Umbilical cord (tissue), 2 donors: ENCODE measurements at places on chromosomes 12 and 14.
A peak's percentile ranks its signal among the peaks of the same experiment; 100 is the strongest.

GRCh38 chr12:101749657-101750056 lies 10.4 kb upstream of the SYCP3 start:
- DNase-seq: no peak

GRCh38 chr14:69573831-69574262 lies 824 bp downstream of the CCDC177 start:
- DNase-seq: peak; percentile 36

- DNase-seq: peak; percentile 93
Observed at GRCh38 chr12:6532051-6532926, 2.0 kb upstream of the GAPDH start.

DNA sequence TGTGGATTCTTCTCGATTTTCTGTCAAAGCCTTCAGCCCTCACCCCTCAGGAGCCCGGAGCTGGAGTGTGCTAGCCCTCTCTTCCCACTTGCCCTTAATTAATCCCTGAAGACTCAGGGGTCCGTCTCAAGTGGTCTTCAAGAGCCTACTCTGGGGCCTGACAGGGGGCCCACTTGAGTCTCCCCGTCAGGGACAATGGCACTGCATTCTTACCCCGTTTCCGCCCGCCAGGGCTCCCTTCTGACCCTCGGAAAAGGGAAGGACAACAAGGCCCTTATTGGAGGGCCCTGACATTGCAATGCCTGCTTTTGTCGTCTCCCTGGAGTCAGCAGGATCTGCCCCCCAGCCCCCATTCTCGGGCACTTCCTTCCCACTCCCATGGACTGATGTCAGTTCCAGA lies 34.4 kb downstream of the TBX3 start:
- no peak for DNase-seq

- DNase-seq: peak; percentile 26
Observed at GRCh38 chr12:102169922-102170621, 27.6 kb downstream of the PMCH start.

DNA sequence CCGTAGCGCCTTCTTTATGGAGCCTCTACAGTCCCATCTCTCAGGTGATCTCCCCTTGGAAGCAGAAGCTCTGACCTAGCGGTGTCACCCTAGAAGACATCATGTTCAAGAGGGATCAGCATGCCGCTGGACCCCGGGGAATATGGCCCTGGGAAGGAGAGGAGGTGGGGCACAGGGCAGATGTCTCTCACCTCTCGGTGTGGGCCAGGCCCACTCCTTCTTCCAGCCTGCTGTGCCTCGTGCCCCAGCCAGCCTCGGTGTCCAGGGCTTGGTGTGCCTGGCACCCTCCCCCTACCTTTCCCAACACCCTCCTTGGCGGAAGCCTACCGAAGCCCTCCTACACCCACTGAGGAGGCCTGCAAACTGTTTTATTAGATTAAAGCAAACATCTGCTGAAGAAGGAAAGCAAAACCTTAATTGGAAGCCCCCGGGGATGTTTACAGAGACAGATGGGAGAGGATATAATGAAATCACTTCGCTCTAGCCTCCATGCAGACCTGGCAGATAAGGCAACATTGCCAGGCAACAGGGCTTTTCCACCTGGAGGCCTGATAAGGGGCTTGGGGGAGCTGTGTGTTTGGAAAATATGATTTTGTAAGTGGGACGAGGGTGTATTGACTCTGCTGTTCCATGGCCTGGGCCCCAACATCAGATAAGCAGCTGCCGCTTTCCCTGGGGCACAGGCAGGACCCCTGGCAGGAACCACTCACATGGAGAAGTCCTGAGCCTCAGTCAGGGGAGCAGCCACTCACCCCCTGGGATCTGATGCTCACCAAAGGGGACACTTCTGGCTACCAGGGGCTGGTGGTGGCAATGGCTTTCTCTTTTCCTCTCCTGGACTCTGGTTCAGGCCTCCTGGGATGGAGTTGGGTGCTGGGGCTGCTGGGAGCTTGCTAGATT lies 5.7 kb upstream of the CHGA start:
- DNase-seq: no peak

GRCh38 chr12:117330441-117331113 lies 30.8 kb downstream of the NOS1 start:
- DNase-seq: no peak

DNA sequence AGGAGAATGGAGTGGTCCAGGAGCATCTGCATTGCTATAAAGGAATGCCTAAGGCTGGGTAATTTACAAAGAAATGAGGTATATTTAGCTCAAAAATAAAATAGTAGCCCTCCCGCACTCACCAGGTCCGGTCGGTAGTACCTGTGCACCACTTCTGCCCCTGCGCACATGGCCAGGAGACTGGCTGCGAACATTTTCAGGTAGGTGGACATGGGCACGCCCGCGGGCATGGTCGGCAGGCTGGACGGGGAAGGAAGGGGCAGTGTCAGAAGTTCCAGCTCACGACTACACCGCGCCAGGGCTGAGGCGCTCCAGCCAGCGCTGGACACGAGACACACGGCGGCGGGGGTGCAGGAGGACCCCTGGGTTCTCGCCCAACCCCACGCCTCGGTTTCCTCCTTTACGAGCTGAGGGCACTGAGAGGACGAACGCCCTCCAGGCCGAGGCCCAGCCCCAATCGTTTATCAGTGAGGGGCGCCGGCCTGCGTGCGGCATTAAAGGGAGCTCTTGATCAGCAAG lies 9.1 kb upstream of the TDG start:
- no peak for DNase-seq

DNA sequence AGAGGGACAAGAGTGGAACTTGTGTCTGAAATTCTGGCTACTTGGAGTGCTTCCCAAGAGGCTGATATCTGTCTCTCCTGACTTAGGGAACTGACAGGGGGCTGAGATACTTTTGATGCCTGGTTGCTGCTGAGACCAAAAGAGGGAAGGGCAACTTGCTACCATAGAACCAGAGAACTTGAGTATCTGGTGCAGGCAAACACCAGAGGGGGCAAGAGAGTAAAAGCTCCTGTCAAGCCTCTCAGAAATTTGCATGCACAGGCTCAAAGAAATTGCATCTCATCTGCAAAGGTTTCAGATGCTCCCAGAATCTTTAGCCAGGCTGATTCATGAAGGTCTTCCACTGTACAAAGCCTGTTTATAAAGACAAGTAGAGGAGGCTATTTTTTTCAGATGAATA lies 391.3 kb upstream of the FOXG1 start:
- no peak for DNase-seq

DNA sequence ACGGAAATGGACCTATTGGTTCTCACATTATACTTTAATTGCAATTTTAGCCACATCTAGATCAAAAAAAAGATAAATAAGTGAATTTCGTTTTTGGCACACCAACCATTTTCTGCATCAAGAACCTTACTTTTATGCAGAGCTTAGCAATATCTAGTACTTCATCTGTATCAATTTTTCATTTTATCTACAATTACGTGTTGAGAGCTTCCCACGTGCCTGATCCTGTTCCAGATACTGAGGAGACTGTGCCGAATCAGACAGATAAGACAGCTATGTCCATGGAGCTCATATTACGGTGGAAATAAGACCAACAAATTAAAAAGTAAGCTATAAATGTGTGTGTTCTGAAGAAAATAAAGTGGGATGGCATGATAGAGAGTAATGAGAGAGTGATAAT lies 101.6 kb downstream of the MGAT4C start:
- no peak for DNase-seq

- no peak for DNase-seq
Observed at GRCh38 chr12:8989413-8989812, at the start of gene KLRG1. Gene KLRG1, plus strand, starts transcription at chr12:8989546. Its CDS starts 90 bp downstream, at chr12:8989636.
